ENCODE measurements at places on chromosomes 6 and 20.

GRCh38 chr6:153758516-153758915, 280.5 kb upstream of the OPRM1 start:
- no peak for DNase-seq

- no peak for DNase-seq
These were observed 3.4 kb downstream of the ADA start for GRCh38 chr20:44648068-44648467.

DNA sequence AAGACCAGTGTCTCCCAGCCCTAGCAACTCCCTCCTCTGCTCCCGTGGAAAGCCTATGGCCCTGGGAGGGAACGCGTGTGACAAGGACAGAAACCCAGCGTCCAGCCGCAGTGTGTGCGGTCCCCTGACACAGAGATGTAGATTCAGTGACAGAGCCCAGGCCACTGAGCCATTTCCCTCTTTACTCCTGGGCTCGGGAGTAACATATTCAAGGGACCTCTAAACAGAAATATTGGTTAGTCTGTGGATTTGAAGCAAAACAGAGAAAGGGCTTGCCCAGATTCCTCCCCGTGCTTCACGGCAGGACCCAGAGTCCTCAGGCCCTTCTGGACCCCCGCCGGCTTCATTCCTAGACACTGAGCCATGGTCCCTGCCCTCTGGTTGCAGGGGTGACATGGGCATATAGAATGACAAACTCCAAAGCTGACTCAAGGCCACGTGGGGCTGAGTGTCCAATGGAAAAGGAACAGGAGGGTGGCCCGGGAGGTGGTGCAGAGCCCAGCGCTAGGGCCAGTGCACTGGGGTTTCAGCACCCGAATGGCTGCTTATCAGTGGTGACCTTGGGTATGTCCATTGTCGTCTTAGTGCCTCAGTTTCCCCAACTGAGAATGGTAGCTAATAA, 248.2 kb downstream of the QKI start:
- DNase-seq = no peak

- no peak for DNase-seq
These were observed 135.8 kb upstream of the CITED2 start for GRCh38 chr6:139510040-139510790.

GRCh38 chr20:46694484-46694883, 5.2 kb upstream of the TP53RK start:
- DNase-seq = no peak

DNA sequence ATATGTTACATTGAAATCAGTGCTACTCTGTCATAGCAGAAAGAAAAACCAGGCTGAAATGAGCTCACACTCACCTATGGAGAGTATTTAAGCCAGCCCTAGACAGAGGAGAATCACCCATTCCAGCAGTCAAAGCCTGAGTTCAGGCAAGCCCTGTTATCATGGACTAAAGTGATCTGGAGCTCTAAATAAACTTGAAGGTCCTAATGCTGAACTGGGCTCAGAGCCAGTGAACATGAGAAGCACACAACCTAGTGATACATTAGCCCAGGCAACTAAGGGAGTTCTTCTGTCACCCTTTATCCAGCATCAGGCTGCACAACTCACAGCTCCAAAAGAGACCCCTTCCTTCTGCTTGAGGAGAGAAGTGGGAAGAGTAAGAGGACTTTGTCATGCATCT, 425.0 kb downstream of the COL12A1 start:
- DNase-seq = no peak

- DNase-seq = no peak
These were observed 216.5 kb downstream of the PTPRK start for GRCh38 chr6:128303870-128304269.

GRCh38 chr6:56933650-56934049, 21.3 kb upstream of the BEND6 start:
- no peak for DNase-seq

DNA sequence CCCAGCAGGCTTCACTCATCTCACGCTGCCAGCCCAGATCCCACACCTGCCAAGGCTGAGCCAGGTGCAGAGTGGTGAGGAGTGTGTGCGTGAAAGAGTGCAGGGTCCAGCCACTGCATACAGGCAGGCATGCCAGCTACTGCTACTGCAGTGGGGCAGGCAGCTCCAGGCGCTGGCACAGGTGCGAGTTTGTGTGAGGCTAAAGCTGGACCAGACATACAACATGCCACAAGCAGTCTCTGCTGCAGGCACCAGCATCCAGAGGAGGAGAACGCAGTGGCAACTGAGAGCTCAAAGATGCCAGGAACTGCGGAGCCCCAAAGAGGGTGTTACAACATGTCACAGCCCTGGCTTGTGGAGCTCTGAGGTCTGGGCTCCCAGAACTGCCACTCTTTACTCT, 149.8 kb downstream of the EYS start:
- no peak for DNase-seq

DNA sequence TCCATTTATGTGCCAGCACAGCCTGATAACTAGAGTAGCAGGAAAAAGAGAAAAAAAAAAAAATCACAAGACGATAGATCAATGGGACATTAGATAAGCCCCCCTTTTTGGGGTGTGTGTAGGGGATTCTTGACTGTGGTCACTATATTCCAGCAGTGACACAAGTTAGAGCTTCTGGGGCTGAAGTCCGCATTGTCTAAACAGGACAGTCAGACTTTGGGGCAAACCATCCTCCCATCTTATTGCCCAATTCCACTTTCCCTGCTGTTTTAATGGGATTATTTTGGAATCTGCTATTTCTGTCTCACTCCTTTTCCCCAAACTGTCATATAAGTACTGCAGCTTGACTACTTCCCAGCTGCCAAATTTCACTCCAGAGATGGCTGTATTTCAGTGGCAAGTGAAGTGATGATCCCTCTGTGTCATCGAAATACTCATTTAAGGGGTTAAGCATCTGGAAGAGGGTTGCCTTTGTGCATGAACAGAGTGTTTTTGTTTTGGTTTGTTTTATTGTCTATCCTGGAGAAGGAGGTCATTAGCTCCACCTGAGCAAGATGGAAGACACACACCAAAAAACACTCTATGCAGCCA, 182.5 kb downstream of the ATXN1 start:
- DNase-seq = no peak

- DNase-seq = peak; percentile 84
These were observed 1.7 kb downstream of the KCNK15 start for GRCh38 chr20:44747166-44748004.

- DNase-seq = no peak
These were observed 36.5 kb upstream of the BCLAF1 start for GRCh38 chr6:136326038-136326553.

DNA sequence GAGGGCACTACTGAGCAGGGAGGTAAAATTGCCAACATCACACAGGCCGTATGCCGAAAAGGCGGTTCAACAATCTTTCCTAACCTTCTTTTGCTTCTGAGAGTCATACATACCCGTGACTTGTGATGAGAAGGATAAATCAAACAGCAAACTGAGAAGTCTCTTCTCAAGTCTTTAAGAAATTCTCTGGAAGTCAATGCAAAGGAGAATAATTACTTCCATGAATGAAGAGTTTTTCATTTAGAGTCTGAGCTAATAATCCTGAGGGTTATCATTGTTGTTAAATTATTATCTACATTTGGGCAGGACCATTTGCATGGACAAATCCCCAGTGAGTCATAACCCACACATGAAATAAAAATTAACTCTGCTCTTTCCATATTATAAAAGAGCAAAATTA, 22.4 kb upstream of the ILRUN start:
- no peak for DNase-seq

DNA sequence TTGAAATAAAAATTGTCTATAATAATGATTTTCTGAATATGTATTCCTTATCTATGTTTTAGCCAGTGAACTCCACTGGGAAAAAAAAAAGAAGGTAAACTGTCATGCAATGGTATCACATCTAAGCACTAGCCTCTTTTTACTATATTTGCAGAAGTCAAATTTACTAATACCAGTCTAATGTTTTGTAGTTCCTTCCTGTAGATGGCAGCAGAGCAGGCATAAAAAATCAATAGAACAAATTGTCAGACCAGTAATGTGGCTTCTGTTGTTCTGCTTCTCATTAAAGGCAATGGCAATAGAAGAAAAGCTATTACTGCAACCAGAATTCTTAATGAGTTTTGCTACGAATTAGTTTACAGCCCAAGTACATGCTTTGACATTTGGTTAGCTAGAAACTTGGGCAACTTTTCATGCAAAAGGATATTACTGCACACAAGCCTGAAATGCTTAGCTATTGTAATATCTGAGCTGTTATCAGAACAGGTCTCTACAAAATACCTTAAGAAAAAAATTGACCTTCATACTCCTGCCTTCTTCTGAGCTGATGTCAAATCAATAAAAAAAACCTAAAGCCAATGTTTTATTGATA, 476.9 kb downstream of the KHDRBS2 start:
- DNase-seq = no peak

- DNase-seq = no peak
These were observed 11.9 kb downstream of the NT5E start for GRCh38 chr6:85461798-85462170.

- DNase-seq = no peak
These were observed 427.1 kb upstream of the NOX3 start for GRCh38 chr6:155882527-155883333.

DNA sequence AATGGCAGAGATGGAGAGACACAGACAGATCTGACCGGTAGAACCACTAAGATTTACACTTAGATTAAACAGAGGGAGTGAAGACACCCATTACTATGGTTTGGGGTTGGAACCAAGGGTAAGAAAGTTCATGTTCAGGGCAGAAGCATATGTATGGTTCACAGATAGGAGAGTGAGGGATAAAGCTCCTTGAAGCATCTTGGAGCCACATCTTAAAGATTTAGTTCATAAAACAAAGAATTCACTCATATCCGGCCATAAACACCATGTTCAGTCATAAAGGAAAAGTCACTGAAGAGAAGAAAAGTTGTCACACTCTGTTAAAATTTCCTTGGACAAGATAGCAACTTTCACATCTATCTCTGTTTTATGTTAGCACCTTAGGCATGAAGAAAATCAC, 18.0 kb downstream of the STX7 start:
- DNase-seq = no peak

- no peak for DNase-seq
These were observed 767.8 kb downstream of the TFAP2A start for GRCh38 chr6:9647071-9647445.

DNA sequence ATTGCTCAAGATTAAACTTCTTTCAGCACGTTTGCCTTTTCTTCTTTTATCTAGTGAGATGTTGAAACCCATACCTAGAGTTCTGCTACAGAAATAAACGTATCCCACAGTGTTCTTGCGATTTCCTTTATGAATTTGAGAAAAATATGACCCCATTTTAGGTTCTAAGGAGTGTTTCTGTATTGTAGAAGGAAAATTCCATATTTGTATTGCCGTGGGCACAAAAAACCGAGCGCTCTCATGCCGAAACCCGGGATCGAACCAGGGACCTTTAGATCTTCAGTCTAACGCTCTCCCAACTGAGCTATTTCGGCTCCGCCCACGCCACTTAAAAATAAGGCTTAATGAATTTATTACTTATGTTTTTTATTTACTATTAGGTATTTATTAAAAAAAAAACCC, 23.7 kb downstream of the ZNF311 start:
- no peak for DNase-seq

GRCh38 chr6:92399911-92400310, 1019.4 kb downstream of the EPHA7 start:
- DNase-seq = no peak

DNA sequence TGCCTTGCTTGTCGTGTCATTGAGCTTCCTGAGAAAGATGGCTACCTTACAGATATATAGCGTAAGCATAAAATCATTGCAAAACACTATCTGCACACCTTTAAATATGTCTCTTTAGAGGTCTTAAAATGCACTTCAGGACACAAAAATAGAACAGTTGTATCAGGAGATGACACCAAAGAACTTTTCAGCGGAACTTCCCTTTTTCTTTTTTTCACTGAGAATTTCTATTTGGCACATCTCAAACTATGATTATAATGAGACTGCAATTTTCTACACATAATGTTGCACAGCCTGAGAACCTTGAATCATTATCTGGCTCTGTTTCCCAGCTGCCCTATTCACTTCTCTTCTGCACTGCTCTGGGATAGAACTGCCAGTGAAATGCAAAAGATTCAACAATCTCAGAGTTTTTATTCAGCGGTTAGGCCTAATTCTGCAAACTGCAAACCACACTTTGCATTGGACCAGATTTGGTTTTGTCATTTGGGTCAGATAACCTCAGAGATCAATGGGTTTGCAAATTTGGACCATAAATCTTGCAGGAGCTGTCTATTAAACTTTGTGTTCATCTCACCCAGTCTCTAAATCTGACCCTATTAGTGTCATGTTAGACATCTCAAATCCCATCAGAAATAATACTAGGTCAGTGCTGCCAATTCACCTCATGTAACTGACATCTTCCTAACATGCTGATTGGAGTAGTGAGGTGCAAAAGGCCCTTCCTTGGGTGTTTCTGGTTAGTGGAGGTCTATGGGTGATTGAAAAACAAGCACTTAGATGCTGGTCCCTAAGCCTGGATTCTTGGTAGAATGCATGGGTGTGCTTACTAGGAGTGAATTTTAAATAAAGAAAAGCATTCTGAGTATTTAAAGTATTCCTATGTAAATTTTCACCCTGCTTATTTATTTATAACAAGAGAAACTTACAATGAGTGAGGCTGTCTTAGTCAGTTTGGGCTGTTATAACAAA, 382.7 kb downstream of the UTRN start:
- DNase-seq = no peak

DNA sequence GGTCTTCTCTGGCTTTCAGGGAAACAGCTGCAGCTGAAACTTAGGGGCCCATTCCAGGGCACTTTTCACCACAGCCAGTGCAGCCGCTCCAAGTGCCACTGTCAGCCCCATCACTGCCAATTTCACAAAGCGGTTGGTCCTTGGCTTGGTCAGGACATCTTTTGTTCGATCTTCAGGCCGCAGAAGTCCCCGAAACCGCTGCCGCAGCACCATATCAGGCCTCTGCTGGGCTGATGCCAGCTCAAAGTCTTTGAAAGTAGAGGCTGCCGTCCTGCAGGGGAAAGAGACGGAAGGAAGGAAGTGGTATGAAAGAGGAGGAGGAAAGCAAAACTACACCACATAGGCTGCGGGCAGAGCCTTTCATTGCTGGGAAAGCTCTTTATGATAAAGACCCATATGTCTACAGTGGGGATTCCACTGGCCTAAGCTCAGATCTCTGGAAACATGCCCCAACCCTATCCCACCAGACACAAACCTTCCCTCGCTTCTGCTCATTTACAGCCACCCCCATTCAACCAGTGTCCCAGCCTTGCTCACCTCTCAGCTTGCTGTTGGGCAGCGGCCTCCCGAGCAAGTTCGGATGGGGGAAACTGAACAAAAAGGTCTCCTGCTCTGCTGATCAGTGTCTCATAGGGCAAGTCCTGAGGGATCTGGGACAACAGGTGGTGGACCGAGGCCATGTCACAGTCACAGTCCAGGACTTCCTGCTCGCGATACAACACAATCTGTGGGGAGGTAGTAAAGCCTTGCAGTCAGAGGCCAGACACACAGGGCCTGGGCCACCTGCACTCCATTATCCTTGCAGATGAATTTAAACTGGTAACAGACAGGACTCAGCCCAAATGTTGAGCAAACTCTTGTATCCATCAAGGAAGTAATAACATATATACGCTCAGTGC, 23.5 kb downstream of the TBC1D20 start:
- no peak for DNase-seq
